ENCODE measurements at places on chromosomes 2 and 18.

DNA sequence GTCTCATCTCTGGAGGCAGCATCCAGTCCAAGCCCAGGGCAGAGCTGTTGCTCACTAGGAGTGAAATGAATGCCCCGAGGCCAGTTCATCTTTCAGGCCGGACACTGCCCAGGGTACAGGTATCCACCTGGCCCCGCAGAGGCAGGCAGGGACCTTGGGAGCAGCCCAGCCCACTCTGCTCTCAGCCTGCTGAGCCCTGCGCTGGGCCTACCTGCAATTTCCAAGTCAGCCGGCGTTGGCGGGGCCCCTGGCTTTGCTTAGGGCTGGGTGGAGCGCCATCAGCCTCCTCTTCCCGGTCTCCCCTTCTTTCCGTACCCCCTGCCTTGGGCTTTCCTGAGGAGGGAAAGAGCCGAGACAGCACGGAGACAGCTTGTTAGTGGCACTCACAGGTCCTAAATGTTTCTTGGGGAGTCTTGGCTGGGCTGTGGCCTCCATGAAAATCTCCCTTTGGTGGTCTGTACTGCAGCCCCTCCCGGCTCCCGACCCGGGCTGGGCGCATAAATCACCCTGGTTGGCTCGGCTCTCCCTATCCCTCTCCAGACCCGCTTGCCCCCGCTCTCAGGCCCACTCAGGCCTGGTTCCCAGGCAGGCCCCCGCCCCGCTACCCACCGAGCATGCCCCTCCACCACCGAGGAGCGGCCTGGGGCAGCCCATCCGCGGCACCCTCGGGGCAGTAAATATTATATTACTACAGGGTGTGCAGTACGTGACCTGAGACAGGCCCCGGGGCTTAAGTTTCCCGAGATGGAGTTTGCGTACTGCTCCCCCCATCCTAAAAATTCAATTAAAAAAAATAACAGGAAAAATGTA, 106.7 kb downstream of the DYSF start:
- DNase-seq, result no peak

DNA sequence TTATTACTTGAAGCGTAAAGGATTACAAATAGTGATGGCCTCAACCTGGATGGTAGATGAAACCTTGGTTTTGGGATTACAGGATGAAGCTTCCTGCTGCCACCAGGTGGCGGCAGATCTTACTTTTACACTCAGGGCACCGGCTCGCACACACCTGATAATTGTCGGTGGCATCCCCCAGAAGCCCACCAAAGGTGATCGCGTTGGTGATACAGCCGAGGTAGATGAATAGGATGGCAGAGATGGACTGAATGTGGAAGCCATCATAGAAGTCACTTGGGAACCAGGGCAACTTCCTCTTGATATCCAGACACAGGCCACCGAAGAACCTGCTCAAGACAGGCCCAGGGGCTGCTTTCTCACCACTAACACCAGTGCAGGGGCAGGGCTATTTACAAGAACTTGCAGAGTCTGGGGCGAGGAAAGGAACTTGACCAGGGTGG, 51.8 kb downstream of the MTHFD2 start:
- peak; percentile 53 for DNase-seq

GRCh38 chr2:234996069-234996940, 44.5 kb downstream of the SH3BP4 start:
- no peak for DNase-seq

DNA sequence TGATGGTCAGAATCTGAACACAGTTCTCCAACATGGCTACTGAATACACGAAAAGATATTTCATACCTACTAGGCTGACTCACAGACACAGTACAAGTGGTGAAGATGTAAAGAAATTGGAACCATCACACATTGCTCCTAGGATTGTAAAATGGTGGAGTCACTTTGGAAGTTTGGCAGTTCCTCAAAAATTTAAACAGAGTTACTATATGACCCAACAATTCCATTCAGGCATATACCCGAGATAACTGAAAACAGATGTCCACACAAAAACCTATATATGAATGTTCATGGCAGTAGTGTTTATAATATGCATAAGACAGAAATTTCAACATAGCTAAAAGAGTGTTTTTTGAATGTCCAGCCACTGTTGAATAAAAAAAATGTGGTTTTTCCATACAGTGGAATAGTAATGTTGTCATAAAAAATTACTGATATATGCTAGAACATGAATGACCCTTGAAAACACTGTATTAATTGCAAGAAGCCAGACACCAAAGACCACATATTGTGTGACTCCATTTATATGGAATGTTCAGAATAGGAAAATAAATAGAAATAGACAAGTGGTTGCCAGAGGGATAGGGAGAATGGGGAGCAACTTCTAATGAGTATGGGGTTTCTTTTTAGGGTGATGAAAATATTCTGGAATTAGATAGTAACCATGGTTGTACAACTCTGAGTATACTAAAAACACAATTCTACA, 10.1 kb downstream of the RMP24 start:
- no peak for DNase-seq

DNA sequence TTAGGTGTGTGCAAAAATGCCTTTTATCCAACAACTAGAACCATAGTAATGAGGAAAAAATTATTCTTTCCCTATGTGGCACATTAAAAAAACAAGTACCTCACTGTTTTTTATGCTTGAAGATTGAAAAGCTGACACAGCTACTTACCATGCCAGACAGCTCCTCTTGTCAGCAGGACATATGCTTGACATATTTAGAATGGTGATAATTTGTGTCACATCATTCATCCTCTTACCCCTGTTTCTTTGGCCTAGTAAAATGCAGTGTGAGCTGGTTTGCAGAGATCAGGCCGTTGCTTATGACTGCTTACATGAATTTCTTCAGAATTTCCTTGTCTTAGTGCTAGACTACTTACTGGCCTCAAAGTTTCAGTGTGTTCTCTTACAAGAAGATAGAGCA, 869.9 kb downstream of the LRP1B start:
- DNase-seq, result no peak

DNA sequence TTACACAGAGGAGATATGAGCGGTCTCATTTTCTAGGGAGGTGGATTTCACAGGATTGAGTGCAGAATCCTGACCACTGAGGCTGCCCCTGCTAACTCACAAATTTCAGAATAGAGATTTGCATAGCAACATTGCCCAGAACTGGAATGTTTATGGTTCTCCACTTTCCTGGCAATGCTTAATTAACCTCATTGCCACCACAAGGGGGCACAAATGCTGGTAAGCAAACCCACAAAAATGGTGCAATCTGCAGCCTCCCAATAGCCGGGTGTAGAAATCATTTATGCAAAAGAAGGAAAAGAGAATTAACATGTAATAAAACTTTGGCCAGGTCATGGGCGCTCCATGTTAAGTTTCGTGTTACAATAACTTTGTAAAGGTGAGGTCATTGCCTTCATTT, 112.4 kb downstream of the CYRIA start:
- DNase-seq, result no peak

DNA sequence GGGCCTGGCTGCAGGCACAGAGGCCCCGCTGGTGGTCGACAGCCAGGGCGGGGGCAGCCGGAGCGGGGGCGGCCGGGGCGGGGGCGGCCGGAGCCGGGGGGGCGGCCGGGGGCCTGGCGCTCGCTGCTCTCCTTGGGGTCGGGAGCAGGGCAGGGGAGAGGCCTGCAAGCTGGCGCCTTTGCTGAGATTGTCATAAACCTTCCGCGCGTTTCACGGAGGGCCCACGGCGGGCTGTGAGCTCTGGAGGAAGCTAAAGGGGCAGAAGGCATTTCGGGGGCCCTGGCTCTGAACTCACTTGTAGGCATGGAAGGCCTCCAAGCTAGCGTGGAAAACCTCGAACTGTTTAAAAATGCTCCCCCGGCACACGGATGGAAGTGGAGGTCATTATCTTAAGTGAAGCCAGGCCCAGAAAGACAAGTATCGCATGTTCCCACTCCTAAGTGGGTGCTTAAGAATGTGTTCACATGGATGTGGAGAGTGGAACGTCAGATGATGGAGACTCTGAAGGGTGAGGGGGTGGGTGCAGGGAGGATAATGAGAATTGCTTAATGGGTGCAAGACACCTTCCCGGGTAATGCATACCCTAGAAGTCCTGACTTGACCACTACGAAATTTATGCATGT, 629 bp downstream of the PRELID3A start:
- DNase-seq, result no peak

DNA sequence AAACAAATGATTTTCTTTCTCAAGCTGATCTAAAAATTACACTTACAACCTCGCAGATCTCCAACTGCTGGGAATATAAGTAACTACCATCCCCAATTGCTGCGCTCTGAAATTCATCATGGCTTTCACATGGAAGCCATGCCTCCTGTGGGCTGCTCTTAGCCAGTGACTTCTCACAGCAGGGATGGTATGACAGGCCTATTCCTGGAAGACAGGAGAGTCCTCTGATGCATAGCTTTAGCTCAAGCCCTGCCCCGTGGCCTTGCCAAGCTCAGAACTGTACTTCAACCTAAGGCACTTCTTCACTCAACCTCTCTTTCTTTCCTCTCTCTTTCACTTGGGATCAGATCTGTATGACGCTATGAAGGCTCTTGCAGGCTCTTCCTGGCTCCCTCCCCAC, 12.6 kb upstream of the ELAC1 start:
- no peak for DNase-seq

DNA sequence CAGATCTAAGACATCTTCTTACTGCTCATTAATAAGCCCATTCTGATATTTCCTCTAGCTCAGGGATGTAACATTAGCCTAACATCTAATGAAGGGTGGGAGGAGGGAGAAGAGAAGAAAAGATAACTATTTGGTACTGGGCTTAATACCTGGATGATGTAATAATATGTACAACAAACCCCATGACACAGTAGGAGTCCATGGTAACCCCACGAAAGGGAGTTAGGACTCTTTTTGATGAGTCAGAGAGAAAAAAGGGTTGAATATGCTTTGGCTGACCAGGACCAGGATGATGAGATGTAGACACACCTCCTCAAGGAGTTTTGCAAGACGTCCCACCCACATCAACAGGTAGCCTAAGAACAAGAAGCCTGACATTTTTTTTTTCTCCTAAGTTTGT, 34.4 kb upstream of the DLX2 start:
- DNase-seq, result no peak

DNA sequence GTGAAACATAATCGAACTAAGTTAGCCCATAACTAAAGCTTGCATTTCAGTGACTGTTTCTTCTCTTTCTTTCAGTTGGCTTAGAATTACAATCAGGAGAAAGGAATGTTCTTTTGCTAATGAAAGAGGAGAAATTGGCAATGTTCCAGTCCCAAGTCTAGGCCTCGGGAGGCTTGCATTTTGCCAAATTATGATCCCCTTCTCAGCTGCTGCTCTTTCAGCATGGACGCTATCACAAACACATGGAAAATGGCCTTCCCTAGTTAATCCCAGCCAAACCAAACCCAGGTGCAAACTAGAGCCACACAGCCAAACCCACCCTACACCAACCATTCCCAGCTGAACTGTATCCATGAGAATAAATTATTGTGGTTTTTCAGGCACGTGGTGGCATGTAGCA, 605.2 kb upstream of the LRRTM4 start:
- DNase-seq, result no peak

DNA sequence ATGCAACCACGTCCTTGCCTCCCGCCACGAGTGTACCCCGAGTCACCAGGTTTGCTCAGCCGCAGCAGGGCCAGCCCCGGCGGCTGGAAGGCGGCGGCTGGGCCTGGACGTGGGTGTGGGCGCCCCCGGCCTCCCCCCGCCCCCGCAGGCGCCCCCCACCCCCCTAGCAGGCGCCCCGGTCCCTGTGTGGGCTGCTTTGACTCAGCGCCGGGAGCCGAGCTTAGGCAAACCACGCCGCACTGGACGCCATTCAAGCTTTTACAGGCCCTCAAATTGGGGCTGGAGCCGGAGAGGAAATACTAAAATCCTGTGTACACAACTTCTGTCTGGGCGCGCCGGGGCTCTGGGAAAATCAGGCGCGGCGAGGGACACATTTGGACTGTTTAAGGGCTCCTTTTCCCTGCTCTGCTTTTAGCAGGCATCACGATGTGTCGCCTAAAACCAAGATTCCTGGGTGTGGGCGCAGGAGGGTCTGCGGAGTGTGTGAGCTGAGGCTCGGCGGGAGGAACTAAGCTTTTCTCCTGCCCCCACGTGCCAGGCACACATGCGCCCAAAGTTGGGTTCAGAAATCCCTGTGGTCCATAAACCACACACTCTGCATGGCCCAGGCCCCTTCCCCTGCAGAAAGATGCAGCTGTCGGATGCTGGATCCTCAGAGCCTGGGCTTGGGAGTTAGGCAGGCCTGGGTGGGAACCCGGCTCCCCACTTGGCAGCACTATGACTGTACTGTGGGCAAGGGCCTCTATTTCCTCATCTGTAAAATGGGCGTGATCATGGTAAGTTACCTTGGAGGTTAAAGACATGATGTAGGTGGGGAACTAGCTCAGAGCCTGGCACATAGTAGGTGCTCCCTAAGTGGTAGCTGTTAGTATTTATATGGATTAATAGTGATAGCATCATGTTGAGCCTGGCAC, 57.6 kb downstream of the ATOH8 start:
- DNase-seq, result no peak

- no peak for DNase-seq
Measured at GRCh38 chr18:28109781-28110560, 67.0 kb downstream of the CDH2 start.

GRCh38 chr2:164569378-164569777, 51.9 kb downstream of the GRB14 start:
- no peak for DNase-seq

- no peak for DNase-seq
Measured at GRCh38 chr2:191836471-191836852, 10.4 kb downstream of the CAVIN2 start.

DNA sequence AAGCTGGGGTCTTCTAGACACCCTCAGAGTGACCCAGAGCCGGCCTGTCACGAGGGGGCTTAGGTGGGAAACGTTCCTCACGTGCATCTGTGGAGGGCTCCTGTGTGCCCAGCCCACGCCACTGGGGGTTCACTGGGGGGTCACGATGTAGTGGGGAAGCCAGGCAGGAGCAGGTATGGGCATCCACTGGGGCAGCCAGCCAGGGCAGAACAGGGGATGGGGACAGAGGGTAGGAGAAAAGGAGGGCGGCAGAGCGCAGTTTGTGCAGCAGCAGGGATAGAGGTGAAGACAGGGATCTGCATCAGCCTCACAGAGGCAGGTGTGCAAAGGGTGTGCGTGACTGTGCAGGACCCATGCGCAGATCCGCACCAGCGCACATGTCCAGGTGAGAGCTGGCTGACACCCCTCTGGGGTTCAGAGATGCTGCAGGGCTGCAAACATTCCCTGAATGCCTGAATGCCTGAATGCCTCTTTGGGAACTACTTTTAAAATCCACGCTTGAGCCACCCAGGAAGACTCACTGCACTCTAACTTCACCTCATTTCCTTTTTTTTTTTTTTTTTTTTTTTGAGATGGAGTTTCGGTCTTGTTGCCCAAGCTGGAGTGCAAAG, 10.0 kb downstream of the PNKD start:
- no peak for DNase-seq

GRCh38 chr18:63956755-63957154, 7.7 kb downstream of the HMSD start:
- no peak for DNase-seq

DNA sequence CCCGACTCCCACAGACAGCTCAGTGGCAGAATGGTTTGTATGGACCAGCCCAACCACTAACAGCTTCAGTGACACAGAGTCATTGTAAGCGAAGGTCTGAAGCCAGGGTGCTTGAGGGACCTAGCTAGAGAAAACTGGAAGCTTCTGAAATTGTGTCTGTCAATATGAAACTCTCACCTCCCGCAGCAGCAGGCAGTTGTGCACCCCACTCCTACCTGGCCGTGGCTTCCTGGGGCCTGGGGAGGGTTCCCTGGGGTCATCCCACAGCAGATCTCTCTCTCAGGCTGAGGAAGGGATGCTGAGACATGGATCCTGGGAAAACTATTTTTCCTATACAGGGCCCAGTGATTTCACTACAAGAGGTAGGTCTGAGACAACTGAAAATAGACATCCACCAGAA, 229.5 kb downstream of the TFCP2L1 start:
- DNase-seq, result no peak
